Progenitor cell of endocrine pancreas (in vitro differentiated cells): ENCODE measurements at places on chromosomes 1 and 21. TPM values are rescaled to one million over a fixed set of nuclear protein-coding genes. Genes with fewer than 3 reads are reported as not detected.

DNA sequence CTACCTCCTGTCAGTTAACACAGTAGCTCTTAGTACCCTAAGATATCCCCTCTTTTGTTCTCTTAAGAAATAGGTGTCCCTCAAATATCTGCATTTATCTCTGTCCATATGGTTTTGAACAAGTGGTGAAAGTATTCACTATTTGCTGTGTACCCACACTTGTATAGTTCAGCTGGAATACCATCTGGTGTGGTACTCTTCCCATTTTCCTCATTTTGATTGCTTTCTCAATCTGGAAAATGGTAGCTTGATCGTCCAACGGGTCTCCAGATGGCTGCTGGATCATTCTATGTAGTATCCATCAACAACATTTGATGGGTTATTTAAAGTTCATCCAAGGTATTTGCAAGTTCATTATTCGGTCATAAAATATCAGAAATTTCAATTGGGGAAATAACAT is 100.3 kb upstream of the DPYD start:
- no peaks in the 10 kb centered on the region for H3K27me3 ChIP-seq
- no peaks in the 10 kb centered on the region for H3K36me3 ChIP-seq
- H3K27ac ChIP-seq: no peak overlapping the region

DNA sequence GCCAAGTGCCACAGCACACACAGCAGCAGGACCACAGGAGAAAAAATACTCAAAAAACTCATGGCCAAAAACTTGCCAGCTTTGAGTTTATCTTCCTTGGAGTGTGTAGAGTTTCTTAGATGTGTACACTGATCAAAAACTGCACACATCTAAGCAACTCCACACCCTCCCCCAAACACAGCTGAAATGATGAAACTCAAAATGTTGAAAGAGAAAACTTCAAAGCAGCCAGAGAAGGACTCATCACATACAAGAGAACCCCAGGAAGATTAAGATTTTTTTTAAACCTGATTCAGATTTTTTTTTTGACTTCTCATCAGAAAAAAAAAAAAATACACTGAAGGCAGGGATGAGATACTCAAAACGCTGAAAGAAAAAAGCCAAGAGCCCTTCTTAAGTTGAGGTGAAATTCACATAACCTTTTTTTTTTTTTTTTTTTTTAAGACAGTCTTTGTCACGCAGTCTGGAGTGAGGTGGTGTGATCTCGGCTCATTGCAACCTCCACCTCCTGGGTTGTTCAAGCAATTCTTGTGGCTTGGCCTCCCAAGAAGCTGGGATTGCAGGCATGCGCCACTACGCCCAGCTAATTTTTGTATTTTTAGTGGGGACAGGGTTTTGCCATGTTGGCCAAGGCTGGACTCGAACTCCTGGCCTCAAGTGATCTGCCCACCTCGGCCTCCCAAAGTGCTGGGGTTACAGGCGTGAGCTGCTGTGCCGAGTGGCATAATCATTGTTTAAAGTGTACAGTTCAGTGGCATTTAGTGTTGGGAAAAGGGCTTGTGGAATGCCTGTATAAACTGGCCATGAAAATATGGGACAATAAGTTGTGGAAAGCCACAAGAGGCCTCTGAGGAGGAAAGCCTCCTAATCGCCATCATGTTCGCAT is 20.9 kb upstream of the PDXK start:
- H3K4me1 ChIP-seq: peaks cover 7% of the 10 kb centered on the region
- no peak overlapping the region for H3K4me3 ChIP-seq
- DNase-seq: no peak
- H3K36me3 ChIP-seq: peaks cover 10% of the 10 kb centered on the region
- H3K27me3 ChIP-seq: no peaks in the 10 kb centered on the region

GRCh38 chr1:238343852-238344251 is 453.1 kb upstream of the ZP4 start:
- H3K4me3 ChIP-seq: no peak overlapping the region
- no peak for DNase-seq
- H3K4me1 ChIP-seq: peaks cover 16% of the 10 kb centered on the region

- H3K4me1 ChIP-seq: peaks cover 4% of the 10 kb centered on the region
- H3K4me3 ChIP-seq: no peak overlapping the region
- DNase-seq: no peak
- H3K27me3 ChIP-seq: no peaks in the 10 kb centered on the region
Measured at GRCh38 chr1:62045574-62045973, 149.1 kb upstream of the L1TD1 start.

- no peak overlapping the region for H3K4me3 ChIP-seq
- H3K27me3 ChIP-seq: no peaks in the 10 kb centered on the region
- H3K27ac ChIP-seq: peak overlapping the region; percentile 42
Measured at GRCh38 chr1:172390683-172391551, 29.6 kb upstream of the C1orf105 start.

- peaks cover 48% of the 10 kb centered on the region for H3K4me1 ChIP-seq
- DNase-seq: no peak
Measured at GRCh38 chr1:22831729-22832413, 121.2 kb downstream of the EPHB2 start.

DNA sequence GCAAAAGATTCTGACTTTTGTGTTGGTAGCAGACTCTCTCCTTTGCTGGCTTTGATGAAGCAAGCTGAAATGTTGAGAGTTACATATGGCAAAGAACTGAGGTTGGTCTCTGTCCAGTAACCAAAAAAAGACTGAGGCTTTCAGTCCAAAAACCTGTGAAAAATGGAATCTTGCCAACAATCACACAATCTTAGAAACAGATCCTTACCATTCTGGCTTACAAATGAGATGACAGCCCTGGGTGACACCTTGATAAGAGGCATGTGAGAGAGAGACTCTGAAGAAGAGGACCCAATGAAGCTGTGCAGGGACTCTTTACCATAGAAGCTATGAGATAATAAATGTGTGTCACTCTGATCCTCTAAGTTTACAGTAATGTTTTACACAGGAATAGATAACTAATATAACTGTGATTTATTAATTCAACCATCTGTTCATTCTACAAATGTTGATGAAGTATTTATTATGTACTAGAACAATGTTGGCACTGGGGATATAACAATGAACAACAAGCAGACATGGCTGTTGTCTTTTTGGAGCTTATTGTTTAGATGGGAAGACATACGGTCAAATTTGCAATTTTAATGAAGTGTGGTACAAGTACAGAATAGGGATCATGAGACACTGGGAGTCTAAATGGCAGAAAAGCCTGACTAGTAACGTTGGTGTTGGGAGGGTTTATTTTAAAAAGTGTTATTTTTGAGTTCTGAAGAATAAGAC is 251.0 kb downstream of the OLFM3 start:
- H3K27me3 ChIP-seq: no peaks in the 10 kb centered on the region
- peaks cover 12% of the 10 kb centered on the region for H3K4me1 ChIP-seq
- no peak overlapping the region for H3K27ac ChIP-seq
- no peaks in the 10 kb centered on the region for H3K36me3 ChIP-seq
- no peak overlapping the region for H3K4me3 ChIP-seq
- no peak for DNase-seq

- H3K27me3 ChIP-seq: no peaks in the 10 kb centered on the region
- no peak for DNase-seq
- H3K36me3 ChIP-seq: peaks cover 17% of the 10 kb centered on the region
Measured at GRCh38 chr1:231751415-231751814, 124.8 kb downstream of the DISC1 start.

The SERPINC1 gene
- total RNA-seq: 0.31 TPM in 1 of 2 replicates, not detected in the other

The C1orf105 gene
- total RNA-seq: not detected in 2 replicates

The LPGAT1 gene
- 58.9 and 59.5 TPM in 2 replicates for total RNA-seq

GRCh38 chr1:151537112-151537511 is 3.0 kb upstream of the TUFT1 start:
- H3K27me3 ChIP-seq: no peaks in the 10 kb centered on the region
- peaks cover 11% of the 10 kb centered on the region for H3K4me1 ChIP-seq
- H3K27ac ChIP-seq: no peak overlapping the region
- DNase-seq: no peak

The ALPL gene
- total RNA-seq: 18.8 and 19.8 TPM in 2 replicates

GRCh38 chr1:96236156-96236739 is 485.3 kb upstream of the PTBP2 start:
- no peak for DNase-seq
- no peaks in the 10 kb centered on the region for H3K36me3 ChIP-seq
- H3K27me3 ChIP-seq: no peaks in the 10 kb centered on the region
- H3K4me3 ChIP-seq: no peak overlapping the region

- H3K27ac ChIP-seq: no peak overlapping the region
- DNase-seq: no peak
- H3K36me3 ChIP-seq: no peaks in the 10 kb centered on the region
- no peaks in the 10 kb centered on the region for H3K27me3 ChIP-seq
- no peaks in the 10 kb centered on the region for H3K4me1 ChIP-seq
Measured at GRCh38 chr1:183710734-183711133, 57.6 kb upstream of the APOBEC4 start.

DNA sequence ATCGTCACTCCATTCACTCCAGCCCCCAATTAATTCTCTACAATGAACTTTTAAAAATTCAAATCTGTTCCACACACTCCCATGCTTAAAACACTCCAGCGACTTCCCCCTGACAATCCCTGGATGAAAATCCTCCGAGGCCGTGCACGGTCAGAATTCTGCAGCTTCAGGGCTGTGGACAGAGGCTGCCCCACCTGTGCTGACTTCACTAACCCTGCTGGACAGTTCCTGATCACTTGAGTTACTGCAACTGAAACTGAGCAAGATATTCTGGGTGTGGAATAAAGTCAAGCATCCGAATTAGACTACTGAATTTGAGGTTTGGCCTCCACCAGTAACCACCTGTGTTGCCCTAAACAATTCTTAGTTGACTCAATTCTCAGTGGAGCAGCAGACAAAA is 1.0 kb upstream of the JAK1 start:
- peak; percentile 11 for DNase-seq
- peaks cover 14% of the 10 kb centered on the region for H3K27me3 ChIP-seq
- peak overlapping the region; percentile 81 for H3K4me3 ChIP-seq
- H3K4me1 ChIP-seq: peaks cover 12% of the 10 kb centered on the region
- peak overlapping the region; percentile 82 for H3K27ac ChIP-seq

The SLC30A10 gene
- total RNA-seq: 1.1 and 1.2 TPM in 2 replicates

DNA sequence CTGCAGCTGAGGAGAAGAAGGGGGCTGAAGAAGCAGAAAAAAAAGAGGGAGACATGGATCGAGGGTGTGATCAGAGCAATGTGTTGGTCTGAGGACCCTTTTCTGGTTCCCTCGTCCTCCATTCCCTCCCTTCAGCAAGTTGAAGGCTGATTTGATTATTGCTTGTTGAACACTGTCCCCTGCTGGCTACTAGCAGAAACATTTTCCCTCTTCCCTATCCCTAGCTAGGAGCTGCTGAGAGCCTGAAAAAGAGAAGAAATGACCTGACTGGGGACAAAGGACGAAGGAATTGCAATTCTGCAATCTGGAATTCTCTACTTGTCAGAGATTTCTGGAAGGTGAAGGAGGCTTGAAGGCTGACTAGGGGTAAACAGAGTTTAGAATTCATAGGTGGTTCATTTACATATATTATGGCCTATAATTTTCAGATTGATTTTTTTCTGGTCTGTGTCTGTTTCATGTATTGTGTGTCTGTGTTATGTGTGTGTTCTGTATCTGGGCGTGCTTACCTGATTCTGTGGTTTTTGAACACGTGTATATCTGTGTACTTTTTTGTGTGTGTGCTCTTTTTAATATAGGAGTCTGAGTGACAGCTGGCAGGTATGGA is 9.8 kb downstream of the NHLH1 start:
- H3K4me1 ChIP-seq: peaks cover 4% of the 10 kb centered on the region
- H3K27me3 ChIP-seq: peaks cover 35% of the 10 kb centered on the region
- peak overlapping the region; percentile 47 for H3K27ac ChIP-seq

DNA sequence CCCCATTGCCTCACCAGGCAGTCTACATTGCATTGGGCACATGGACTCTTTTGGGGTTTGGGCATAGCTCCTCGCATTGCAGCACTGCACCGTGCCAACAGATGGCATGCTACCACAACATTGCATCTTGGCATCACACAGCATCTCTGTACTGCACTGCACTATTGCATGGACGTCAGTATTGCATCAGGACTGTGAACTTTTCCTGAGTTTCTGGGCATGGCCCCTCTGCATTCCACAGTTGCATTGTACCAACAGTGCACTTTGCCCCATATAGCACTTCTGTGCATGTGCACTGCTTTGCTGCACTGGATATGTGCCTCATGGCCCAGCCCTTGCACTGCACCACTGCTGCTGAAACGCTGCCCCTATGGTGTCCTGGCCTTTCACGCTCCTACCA is 9.6 kb downstream of the PTPRU start:
- H3K4me1 ChIP-seq: peaks cover 33% of the 10 kb centered on the region
- H3K36me3 ChIP-seq: no peaks in the 10 kb centered on the region
- no peak for DNase-seq
- no peak overlapping the region for H3K27ac ChIP-seq
